ENCODE measurements at places on chromosomes 1 and 21.

GRCh38 chr1:28371010-28371377, 1.5 kb downstream of the PHACTR4 start:
- no peak for DNase-seq

DNA sequence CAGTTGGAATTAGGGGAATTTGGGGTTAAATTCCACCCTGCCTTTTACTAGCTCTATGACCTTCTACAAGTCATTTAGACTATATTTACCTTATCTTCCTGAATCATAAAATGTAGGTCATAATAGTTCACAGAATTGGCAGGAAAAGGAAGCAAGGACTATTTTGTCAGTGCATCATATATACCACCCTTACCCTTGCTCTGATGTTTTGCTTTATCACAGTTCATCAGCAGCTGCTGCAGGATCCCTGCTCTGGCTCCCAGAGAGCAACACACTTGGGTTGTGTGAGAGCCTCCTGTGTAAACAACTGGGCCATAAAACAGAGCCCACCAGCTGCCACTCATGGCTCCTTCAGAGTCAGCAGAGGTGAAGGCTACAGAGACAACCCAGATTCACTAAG, 631.6 kb upstream of the CAMK1G start:
- DNase-seq, result no peak

DNA sequence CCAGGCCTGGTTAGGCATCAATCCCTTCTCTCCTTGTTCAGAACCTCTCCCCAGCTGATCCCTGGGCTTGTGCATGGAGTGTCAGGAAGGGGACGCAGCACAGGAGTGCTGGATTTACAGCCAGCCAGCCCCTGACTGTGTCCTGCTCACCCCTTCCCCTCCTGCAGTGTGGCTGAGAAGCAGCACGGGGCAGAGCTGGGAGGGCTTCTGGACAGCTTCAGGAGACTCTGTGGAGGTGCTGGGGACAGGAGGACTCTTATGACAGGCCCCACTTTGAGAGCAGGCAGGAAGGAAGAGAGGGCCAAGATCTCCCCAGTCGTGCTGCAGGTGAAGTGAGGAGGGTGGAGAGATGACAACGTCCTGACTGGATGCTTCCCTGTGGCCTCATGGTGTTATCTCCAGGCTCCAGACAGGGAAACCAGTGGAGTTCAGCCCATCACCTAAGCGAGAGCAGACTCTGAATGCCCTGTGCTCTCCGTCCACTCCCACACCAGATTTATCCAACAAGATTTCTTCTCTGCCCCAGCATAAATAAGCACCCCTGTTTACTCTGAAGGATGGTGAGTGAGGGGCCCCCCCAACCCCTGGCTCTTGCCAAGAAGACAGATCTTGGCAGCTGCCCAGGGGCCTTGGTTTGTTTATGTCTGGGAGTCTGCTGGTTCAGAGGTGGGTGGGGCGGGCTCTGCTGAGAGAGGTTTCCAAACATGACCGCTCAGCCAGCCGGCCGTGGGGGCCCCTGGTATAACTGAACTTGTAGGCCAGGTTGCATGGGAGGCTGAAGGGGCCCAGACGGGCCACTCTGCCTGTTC, 21.3 kb downstream of the TMCC2 start:
- DNase-seq, result no peak

DNA sequence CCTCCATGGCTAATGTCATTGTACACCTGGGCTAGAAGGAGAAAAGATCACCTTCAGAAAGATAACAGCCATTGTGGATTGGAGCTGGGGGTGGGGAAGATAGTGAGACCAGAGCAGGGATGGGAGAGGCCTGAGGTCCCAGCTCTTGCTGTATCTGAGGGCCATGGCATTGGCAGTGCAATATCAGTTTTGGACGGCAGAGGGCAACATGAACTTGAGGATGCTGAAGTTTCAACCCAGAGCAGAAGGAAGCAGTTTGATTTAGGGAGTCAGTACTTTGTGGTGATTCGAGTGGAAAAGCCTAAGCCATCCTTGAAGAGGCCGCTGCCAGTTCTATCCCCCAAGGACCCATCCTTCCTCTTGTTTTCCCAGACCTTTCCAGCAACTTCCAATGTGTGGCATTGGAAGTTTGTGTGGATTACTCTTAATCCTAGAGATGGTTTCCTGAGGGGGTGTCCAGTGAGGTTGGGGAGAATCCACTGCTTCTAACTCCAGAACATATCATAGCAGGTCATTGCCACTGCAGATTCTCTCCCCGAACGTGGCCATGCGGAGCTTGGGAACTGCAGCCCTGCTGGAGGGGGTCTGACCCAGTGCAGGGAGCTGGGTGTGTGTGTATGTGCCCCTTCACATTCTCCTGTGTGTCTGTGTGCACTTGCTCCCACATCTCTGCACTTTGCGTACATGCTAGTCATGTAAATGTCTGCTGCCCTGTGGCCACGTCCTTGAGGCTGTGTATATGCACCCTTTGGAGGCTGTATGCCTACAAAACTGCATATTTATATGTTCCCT, 24.1 kb downstream of the SLC26A9 start:
- DNase-seq, result no peak

- DNase-seq, result no peak
Observed at GRCh38 chr1:208497866-208498541, 253.8 kb upstream of the PLXNA2 start.

DNA sequence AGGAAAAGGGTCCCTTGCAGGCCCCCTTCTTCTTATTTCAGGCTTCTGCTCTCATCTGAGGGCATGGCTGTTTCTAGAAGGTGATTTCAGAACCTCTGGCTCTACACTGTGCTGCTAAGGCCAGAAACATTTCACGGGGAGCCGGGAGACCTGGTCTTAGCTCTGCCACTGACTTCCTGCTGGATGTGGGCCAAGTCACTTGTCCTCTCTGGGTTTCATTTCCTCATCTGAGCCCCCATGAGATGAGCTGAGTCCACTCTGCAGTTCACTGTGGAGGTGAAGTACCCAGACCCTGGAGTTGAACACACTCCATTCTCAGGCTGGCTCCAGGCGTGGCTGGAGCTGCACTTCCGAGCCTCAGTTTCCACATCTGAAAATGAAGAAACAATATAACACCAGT, 2.1 kb downstream of the PADI1 start:
- no peak for DNase-seq

DNA sequence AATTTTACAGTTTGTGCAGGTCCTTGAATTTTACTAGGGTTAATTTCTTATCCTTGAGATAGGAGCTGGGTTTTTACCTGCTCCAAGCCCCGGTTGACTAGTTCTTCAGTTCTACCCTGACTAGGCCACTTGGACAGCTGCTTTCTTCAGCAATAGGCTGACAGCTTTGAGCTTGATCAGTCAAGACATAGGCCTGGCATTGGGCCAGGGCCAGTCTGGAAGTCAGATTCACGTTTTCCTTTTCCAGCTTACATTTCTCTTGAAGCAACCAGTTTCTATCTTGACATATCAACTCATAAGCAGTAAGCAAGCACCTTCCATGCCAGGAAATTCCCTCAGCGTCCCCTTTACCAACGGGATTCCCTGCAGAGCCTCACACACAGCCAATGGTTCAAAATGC, 63.7 kb upstream of the AJAP1 start:
- no peak for DNase-seq

DNA sequence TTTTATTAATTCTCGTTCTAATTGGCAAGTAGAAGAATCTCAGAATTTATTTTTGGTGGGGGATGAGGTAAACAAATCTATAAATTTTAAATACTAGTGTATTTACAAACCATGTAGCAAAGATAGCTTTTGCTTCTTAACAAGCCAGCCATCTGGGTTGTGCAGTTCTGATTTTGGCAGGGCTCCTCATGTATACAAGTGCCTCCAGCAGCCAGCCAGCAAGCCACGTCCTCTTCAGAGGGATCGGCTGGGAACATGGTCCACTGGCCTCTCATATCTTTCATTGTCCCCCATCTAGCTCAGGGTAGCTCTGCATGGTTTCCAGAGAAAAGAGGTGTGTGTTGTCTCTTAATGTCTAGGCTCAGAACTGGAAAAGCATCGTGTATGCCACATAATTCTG, 659.1 kb downstream of the MRPL39 start:
- DNase-seq, result no peak

DNA sequence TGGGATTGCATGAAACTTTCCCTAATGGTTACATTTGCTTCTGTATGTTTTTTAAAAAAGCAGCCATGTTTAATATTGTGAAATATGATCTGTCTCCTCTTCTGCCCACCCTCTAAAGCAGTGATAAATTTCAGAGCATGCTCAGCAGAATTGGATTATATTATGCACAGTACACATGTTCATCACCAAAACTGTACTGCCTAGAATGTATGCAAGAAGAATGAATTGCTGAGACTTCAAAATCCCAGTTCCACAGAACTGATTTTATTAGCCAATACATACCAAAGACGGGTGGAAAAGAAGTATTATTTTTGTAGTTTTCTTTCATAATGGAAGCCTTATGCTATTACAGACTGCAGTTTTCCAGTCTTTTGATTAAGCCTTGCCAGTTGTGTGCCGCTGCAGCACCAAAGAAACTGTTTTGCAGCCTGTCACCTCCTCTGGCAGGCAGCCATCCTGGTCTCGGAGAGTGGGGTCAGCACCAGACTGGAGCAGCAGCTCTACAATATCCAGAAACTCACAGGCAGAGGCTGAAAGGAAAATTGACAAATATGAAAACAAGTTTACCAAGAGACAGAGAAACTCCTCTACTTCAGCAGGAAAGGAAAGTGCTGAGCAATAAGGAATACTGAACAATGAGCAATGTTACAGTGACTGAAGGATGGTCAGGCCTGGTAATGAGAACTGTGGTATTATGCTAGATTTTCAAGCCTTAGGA, 58.1 kb downstream of the LHX4 start:
- no peak for DNase-seq

DNA sequence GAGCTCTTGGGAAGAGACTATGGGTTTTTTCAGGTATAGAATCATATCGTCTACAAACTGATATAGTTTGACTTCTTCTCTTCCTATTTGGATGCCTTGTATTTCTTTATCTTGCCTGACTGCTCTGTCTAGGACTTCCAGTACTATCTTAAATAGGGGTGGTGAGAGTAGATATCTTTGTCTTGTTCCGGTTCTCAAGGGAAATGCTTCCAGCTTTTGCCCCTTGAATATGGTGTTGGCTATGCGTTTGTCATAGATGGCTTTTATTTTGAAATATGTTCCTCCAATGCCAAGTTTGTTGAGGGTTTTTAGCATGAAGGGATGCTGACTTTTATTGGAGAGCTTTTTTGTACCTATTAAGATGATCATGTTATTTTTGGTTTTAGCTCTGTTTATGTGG, 170.3 kb downstream of the PTGER3 start:
- DNase-seq, result no peak

- DNase-seq, result no peak
Observed at GRCh38 chr1:91583326-91583755, 82.7 kb downstream of the CDC7 start.

DNA sequence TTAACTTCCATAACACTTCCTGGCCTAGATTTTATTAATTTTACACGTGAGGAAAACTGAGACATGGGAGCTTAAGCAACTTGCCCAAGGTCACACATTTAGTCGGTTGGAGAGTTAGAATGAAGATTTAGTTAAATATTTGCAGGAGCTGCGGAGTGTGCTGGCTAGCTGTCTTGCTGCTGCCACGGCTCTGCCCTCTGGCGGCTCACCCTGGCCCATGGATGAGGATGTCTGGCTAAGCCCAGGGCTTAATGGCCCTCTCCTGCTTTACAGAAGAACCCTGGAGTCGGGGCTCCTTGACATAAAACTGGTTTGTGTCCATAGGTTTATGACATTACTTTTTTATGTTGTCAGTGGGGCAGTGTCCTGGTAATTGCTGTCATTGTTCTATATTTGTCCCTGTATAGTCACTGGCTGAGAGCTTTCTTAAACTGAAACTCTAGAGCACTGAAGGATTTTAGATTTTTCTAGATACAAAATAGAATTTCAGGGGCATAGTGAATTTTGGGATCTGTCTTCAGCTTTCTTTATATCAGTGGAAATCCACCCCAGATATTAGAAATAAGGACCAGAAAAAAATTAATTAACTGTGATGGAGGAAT, 88.9 kb upstream of the WLS start:
- no peak for DNase-seq

DNA sequence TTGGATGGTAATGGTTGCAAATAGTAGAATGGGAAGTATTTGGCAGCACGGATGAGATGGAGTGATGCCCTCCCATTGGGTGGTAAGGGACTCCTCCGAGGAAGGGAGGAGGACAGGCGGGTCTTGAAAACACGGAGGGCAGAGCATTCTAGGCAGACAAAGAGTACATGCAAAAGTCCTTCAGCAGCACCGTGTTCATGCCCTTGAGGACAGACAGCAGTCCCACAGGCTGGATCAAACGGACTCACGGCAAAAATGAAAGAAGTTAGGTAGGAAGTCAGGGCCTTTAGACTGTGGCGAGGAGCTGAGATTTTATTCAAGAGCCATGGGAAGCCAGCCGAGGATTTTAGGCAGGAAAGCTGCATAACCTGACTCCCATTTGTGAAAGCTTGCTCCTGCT, 253.9 kb downstream of the RHOU start:
- peak; percentile 67 for DNase-seq

GRCh38 chr1:6623269-6623965, 1.3 kb upstream of the THAP3 start:
- no peak for DNase-seq

DNA sequence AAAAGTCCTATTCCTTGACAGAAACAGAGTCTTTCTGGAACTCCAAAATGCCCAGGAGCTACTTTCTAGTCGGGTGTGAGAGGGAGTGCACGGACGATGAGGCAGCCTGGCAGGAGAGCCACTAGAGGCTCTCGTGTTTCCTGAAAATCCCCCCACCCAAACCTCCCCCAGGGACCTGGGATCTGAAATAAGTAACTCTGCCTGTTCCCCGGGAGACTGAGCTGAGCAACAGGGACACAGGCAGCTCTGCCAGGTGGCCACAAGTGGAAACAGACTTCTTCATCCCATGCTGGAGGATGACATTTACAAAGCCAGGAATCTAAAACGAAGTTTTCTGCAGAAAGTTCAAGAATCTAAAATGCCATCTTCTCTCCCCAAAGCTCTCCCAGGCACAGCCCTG, 77.1 kb downstream of the ITPKB start:
- DNase-seq, result no peak

DNA sequence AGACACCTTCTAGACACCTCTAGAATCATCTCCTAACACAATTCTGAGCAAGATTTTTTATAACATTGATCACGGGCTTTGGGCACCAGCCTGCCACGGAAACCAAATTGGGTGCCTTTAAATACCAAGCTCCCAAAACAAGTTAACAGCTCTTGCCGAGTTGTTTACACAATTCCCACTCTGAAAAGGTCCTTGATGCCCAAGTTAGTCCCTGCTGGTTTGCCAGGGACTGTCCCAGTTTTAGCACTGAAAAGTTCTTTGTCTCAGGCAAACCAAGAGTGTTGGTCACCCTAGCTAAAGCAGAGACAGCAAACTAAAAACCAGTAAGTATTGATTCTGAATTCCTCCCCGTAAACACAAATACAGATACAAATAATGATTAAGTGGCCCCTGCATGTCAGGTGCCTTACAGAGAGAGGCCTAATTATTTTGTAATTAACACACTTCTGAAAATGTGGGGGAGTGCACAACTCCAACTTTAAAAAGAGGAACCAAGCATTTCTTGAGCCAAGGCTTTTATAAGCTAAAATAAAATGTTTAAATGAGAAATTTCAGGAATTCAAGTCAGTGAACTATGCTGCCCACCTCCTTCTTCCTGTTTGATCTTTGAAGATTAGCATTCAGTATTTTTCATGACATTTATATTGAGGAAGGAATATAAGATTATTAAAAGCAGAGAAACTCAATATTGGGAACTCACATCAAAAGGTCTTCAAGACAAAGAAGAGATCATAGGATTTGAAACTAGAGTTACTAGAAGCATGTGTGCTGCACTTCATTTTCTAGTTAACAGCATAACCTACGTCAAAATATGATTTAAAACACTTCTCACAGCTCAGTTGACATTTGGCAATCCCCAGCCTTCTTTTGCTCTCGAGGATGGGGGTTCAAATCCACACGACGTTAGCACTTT, 9.0 kb upstream of the UBE2U start:
- no peak for DNase-seq

GRCh38 chr21:46660505-46660904, 25.0 kb downstream of the PRMT2 start:
- no peak for DNase-seq

All from vagina (tissue), 2 donors.